ENCODE measurements at places on chromosomes 6 and 20. TPM values are rescaled to one million over a fixed set of nuclear protein-coding genes. Genes with fewer than 3 reads are reported as not detected.
A peak's percentile ranks its signal among the peaks of the same experiment; 100 is the strongest.

Gene PAX1
- total RNA-seq = not detected

Gene TDRD6
- not detected for total RNA-seq

GRCh38 chr6:149499066-149499465 lies 14.3 kb upstream of the ZC3H12D start:
- no peak for DNase-seq

DNA sequence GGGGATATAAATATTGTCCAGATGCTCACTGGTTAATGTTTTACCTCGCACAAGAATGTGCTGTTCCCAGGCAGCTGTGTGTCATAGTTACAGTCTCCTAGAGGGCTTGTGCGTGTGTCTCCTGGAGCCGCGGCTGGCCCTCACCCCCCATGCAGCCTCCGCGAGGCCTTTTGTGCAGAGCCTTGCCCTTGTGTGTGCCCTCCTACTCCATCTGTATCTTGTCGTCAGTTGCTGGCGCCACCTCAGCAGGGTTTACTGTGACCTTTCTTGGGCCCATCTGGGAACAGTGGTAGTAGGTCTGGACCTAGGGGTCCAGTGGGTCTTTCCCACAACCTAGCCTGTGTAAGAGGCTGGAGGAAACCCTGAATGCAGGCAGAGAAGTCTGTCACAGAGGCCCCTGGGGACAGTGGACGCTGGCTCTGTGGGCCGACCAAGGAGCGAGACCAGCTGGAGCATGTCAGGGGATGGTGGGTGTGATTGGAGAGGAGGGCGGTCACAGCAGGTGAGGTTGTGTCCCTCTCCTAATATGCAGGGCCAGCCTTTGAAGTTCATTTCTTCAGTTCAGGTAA lies 35.2 kb downstream of the PPP1R14C start:
- DNase-seq = no peak

GRCh38 chr6:35240838-35241801 lies 18.4 kb upstream of the ZNF76 start:
- DNase-seq = peak; percentile 69

Measured in CD4-positive, alpha-beta T cell (primary cell).